ENCODE measurements at places on chromosomes 3 and 15.

- DNase-seq, result peak; percentile 84
Observed at GRCh38 chr15:29208352-29208751, 61.3 kb downstream of the NSMCE3 start.

GRCh38 chr3:56025326-56025725, 442.9 kb downstream of the ERC2 start:
- DNase-seq, result no peak

DNA sequence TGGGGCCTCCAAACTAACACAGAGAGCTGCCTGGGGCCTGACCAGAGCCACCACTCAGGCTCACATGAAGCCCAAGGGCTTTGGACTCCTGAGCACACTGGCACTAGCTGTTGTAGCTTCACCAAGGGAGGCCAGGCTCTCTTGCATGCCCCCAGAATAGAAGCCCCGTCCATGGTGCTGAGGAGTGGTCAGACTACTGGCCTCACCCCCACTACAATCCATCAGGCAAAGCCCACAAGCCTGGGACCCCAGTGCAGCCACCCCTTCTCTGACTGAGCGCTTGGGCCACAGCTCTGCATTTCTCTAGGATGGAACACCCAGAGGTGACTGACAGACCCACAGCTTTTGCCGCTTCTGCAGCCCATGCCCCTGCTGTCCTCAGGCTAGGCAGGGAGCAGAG, 180.8 kb downstream of the PYDC2 start:
- DNase-seq, result no peak

- no peak for DNase-seq
Observed at GRCh38 chr3:25125201-25125600, 302.9 kb upstream of the RARB start.

DNA sequence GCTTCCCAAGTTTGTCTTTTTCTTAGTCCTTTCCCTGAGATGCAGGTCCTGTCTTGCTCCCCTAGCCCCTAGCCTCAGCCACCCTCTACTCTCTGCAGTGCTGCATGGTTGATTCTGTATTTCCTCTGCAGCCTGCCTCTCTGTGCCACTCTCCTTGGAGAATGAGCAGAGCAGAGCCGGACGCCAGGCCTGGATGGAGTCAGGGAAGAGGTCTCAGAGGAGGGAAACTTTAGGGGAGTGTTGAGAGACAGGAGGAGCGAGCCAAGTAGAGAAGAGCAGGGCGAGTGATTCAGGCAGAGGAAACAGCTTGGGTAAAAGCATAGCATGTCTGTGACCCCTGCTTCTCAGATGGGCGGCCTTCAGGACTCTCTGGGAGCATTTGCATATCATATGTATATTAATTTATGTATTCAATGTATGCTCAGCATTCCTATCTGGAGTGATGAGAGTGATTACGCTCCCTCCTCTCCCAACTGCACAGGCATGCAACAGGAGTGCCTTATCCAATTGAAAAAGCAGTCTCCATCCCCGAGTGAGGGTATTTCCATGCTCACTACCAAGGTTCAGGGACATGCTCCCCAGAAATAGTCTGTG, 166.7 kb downstream of the RORA start:
- DNase-seq, result no peak

Measured in SHP77 (cell line).